Occipital lobe (tissue), 3 donors: ENCODE measurements at places on chromosomes 7 and 10. TPM values are rescaled to one million over a fixed set of nuclear protein-coding genes. Genes with fewer than 3 reads are reported as not detected.

Gene SLC13A4
- 7.6 TPM for total RNA-seq

Gene LRRTM3
- 30.7 TPM for total RNA-seq

Gene HOXA3
- not detected for total RNA-seq

Gene ANXA8L1
- not detected for total RNA-seq

Gene ZNF212
- 5.8 TPM for total RNA-seq

Gene WNT8B
- total RNA-seq, result not detected

Gene CHST3
- 7.2 TPM for total RNA-seq

Gene H2BK1
- not detected for total RNA-seq

Gene PTPN20
- 14.2 TPM for total RNA-seq

Gene SPDYE2B
- total RNA-seq, result not detected

Gene CLDN12
- total RNA-seq, result 60.8 TPM

Gene SFTPD
- total RNA-seq, result 0.62 TPM

Gene MYOZ1
- 0.78 TPM for total RNA-seq

Gene LIPK
- not detected for total RNA-seq

Gene ITIH5
- 14.3 TPM for total RNA-seq

Gene C7orf33
- total RNA-seq, result not detected

Gene ANKRD1
- total RNA-seq, result not detected

Gene OR2A5
- total RNA-seq, result not detected

Gene UNC5B
- 3.9 TPM for total RNA-seq

Gene MET
- total RNA-seq, result 65.5 TPM

Gene ZFAND2A
- 14.7 TPM for total RNA-seq

Gene RSPH10B2
- total RNA-seq, result 1.7 TPM

Gene CPED1
- 3.9 TPM for total RNA-seq

Gene RHOBTB1
- 40.6 TPM for total RNA-seq

Gene POMZP3
- total RNA-seq, result 3.3 TPM

Gene CTNNA3
- total RNA-seq, result 1.7 TPM

Gene PYROXD2
- total RNA-seq, result 1.4 TPM

Gene TMEM213
- not detected for total RNA-seq

Gene DKK1
- 4.5 TPM for total RNA-seq

Gene BTBD16
- total RNA-seq, result not detected

Gene TMEM236
- total RNA-seq, result 0.16 TPM

Gene LLCFC1
- not detected for total RNA-seq

Gene SLC13A1
- not detected for total RNA-seq

Gene HOXA6
- not detected for total RNA-seq

Gene IFIT1B
- total RNA-seq, result 2.0 TPM

Gene CDK13
- total RNA-seq, result 161 TPM

Gene MBL2
- total RNA-seq, result not detected

Gene EBF3
- 0.31 TPM for total RNA-seq

Gene PAX4
- not detected for total RNA-seq

Gene C10orf90
- 0.16 TPM for total RNA-seq

Gene FAM180A
- total RNA-seq, result not detected

Gene DUS4L
- total RNA-seq, result 17.9 TPM

Gene RTKN2
- 7.5 TPM for total RNA-seq

Gene CCDC126
- total RNA-seq, result 67.1 TPM

Gene TMEM60
- total RNA-seq, result 17.6 TPM

Gene BBIP1
- total RNA-seq, result 78.1 TPM

Gene TSPAN33
- total RNA-seq, result 4.7 TPM

Gene KIFBP
- total RNA-seq, result 36.8 TPM

Gene PLXDC2
- total RNA-seq, result 12.5 TPM

Gene ATOH7
- total RNA-seq, result 1.4 TPM

Gene CCDC3
- total RNA-seq, result 12.8 TPM

Gene KEL
- total RNA-seq, result 3.0 TPM

Gene SPDYE5
- not detected for total RNA-seq
